ENCODE measurements at places on chromosomes 12 and 14.

DNA sequence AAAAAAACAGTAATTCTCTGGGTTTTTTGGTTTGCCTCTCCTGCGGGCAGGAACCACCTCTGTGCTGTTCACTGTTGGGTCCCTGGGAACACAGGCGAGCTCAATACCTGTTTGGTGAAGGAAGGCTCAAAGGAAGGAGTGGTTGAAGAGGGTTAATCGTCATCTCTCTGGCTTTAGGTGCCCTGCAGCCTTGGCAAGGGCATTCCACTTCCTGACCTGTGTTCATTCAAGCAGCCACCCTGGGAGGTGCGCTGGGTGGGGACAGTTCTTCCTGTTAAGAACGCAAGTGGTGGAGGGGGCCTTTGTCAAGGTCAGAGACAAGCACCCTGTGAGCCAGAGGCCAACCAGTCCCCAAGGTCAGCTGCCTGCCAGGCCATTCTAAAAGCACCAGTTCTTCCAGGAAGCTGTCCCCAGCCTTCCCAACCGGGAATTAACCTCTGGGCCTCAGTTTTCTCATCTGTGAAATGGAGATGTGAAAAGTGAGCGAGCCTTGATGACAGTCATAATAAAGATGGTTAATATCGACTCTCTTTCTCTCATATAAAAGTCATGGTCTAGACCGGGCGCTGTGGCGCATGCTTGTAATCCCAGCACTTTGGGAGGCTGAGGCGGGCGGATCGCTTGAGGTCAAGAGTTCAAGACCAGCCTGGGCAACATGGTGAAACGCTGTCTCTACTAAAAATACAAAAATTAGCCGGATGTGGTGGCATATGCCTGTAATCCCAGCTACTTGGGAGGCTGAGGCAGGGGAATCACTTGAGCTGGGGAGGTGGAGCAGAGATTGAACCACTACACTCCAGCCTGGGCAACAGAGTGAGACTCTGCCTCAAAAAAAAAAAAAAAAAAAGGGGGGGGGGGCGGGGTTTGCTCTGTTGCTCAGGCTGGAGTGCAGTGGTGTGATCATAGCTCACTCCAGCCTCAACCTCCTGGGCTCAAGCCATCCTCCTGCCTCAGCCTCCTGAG lies 6.1 kb downstream of the RHOF start:
- DNase-seq: no peak

DNA sequence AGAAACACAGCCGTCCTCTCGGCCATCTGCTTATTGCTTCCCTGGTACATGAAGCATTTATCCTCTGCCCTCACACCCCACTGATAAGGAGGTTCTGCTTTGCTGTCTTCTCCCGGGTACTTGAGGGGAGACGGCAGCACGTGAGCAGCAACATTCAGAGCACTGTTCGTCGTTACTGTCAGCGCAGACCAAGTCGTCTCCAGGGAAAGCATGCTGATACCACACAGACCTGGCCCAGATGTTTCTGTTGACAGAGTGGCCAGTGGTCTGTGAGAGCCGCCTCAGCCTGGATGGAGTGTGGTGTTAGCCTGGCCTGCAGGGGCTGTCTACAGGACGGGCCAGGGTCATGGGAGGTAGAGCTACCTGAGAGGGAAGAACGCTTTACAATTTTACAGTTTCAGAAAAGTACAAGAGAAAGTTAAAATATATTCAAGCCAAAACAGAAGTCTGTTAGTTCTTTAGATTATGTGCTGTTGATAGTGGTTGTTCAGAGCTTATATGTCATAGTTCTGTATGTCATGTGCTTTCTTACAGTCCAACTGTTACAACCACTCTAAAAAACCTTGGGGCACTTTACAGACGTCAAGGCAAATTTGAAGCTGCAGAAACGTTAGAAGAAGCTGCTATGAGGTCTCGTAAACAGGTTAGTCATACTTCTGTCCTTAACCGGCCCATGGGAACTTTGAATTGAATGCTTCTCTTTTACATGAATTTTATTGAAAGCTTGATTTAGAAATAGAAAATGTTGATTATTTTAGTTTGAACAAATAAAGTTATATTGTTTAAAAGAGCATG lies 38.2 kb downstream of the XRCC3 start:
- no peak for DNase-seq

DNA sequence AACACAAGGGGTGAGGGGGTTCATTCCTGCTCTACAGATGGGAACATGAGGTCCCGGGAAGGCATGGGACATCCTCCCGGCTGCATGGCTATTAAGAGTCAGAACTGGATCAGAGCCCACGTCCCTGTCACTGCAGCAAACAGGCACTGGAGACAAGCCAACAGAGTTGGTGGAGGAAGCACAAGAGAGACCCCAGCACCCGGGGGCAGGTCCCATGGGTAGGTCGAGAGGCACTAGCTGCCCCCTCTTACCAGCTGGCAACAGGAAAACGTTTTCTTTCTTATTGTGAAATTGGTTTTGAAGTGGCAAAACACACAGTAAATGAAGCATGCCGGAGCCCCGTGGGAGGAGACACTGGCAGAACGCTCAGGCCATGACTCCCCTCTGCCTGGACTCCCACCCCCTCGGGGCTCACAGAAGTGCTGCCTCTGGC lies 43.6 kb downstream of the SYNE3 start:
- no peak for DNase-seq

GRCh38 chr14:29410581-29410980 lies 517.1 kb downstream of the PRKD1 start:
- DNase-seq: no peak
